ENCODE measurements at places on chromosomes 1 and 21.

DNA sequence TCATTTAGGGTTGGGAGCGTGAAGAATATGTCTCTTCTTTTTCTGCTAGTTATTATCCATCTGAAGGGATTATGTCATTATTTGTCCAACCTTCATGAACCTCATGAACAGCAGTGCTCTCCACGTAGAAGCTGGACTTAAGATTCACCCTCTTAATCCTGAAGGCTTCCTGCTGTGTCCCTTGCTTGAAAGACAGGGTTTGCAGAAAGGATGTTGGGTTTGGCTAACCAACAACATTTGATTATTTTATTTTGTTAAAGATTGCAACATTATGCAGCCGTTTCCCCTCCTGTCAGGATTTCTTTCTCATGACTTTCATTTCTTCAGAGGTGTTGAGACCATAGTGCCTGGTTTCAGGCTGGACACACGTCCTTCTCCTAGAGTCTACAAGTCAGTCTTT, 75.2 kb downstream of the NGF start:
- DNase-seq = no peak

GRCh38 chr1:25718732-25719131, 81.3 kb upstream of the SELENON start:
- no peak for DNase-seq

GRCh38 chr1:26164036-26164860, 4.5 kb downstream of the C1orf232 start:
- DNase-seq = peak; percentile 19

DNA sequence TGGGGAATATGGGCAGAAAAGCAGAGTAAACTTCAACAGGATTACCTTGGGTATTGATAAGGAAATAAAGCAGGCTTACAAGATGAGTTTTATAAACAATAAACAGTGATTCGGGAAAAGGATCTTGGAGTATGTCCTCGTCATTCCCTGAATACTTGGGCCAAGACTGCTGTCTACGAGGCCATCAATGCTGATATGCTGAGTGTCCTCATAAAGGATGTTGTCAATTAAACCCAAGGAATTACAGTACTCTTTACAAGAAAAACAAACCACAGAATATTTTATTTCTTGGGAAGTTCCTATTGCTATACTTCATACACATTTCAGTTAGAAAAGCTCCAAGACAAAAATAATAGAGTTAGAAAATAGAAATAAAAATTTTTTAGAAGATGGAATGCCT, 34.9 kb downstream of the ATP1B1 start:
- no peak for DNase-seq

DNA sequence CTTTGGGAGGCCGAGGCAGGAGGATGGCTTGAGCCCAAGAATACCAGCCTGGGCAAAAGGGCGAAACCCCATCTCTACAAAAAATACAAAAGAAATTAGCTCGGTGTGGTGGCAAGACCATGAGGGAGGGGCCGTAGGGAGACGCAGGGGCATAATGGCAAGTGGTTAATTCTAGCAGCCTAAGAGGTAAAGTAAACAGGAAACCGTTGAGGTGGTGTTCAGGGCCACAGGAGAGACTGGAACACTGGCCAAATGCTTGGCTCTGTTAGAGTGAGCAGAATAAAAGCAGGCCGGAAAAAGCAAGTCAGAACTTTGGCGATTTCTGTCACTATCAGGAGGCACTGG, 89.2 kb downstream of the RIPK4 start:
- no peak for DNase-seq

- no peak for DNase-seq
These were observed 7.8 kb downstream of the CASZ1 start for GRCh38 chr1:10788592-10789006.

GRCh38 chr1:97093741-97094140, 372.2 kb downstream of the PTBP2 start:
- no peak for DNase-seq

GRCh38 chr1:68449901-68450300, at the start of gene RPE65:
Gene RPE65, minus strand, starts transcription at chr1:68449954. Its CDS starts 49 bp downstream, at chr1:68449905.
- DNase-seq = no peak

- no peak for DNase-seq
These were observed 166.6 kb downstream of the GREM2 start for GRCh38 chr1:240445369-240445768.

GRCh38 chr21:42509244-42509643, 4.4 kb upstream of the SLC37A1 start:
- DNase-seq = no peak

DNA sequence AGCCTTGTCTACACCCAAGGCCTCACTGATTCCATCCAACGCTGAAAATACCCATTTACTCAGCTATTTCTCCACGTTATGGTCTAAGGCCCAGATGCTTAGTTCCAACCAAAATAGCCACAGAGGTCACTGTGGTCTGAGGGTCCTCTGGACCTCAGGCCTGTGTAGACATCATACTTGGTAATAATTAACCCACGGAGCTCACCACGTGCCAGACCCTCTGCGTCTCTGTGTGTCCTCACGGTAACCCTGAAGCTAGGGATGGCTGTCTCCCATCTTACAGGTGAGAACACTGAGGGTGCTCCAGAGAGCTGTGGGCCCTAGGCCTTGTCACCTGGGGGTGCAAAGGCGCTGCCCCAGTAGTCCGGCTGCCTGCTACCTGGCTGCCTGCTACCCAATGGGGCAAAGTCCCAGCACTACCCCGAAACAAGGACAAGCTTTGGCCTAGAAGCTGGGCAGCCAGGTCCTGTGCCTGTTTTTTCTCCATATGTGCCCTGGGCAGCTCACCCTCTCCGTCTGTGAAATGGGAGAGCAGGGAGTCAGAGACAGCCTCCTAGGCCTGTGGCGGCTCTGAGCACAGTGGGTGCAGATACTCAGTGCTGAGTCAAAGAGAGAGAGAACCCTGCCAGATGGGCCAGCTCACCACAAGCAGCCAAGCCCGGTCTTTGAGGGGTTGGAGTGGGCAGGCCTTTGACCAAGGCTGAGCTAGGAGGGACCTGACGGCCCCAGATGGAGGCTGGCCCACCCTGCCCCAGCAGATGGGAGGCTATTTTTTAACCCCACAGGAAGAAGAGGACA, 17.0 kb upstream of the RUNX3 start:
- no peak for DNase-seq

- peak; percentile 71 for DNase-seq
These were observed 54.7 kb downstream of the MEF2D start for GRCh38 chr1:156445789-156446263.

- DNase-seq = no peak
These were observed 88.7 kb downstream of the PLPP3 start for GRCh38 chr1:56490619-56491018.

GRCh38 chr1:246690100-246690499, 34.1 kb upstream of the SCCPDH start:
- DNase-seq = no peak

- DNase-seq = no peak
These were observed 13.9 kb downstream of the CELSR2 start for GRCh38 chr1:109263234-109263596.

GRCh38 chr1:247471445-247472016, 13.6 kb upstream of the OR2B11 start:
- DNase-seq = no peak

GRCh38 chr1:59730759-59731478, 83.8 kb upstream of the HOOK1 start:
- no peak for DNase-seq

GRCh38 chr21:46155514-46156377, at the start of gene FTCD:
Gene FTCD, minus strand, starts transcription at chr21:46155579. Its CDS starts 56 bp downstream, at chr21:46155523.
- no peak for DNase-seq

GRCh38 chr1:25009671-25010262, 79.7 kb upstream of the RUNX3 start:
- no peak for DNase-seq

DNA sequence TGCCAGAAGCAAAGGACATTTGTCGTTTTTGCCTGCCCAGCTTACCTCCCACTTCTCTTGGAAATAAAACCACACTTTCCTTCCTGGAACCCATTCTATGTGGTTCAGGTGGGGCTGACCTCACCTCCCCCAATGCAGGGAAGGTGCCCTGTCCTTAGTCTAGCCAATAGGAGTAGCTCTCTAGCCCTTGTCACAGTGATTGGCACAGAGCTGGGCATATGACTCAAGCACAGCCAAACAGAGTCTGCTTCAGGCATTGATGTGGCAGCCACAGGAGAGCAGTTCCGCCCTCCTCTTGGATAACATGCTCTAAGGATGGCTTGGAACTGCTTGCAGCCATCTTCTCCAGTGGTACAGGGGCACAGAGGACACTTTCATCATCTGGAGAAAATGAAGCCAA, 134.0 kb downstream of the LRIG2 start:
- DNase-seq = no peak

DNA sequence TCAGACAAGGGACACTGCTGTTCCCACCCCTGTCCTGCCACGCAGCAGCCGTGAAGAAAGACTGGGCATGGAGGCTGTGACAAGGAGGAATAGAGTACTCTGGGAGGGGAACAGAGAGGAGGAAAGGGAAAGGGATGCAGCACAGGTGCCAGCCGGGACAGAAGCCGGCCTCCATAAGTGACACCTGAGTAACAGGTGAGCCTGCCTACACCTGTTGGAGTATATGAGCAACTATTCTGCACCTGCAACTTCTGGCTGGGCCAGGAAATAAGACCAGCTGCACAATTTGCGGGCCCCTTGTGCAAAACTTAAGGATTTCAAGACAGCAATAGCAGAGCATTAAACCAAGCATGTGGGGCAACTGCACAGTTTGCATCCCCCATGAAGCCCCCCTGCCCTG, 72.5 kb upstream of the GOLT1A start:
- no peak for DNase-seq

DNA sequence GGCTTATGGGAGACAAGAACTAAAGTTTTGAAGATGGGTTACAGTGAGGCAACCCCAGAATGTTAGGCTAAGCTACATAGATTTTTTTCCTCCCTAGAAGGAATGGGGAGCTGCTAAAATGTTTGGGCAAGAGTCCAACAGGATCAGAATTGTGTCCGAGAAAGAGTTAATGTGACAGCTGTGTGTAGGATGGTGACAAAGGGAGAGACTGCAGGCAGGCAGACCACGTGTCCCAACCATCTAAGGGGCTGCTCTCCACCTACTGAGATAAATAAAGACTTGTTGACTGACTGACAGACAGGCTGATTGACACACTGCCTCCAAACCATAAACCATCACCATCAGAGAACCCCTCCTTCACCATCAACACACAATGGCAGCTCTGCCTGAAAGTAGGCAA, 133.7 kb upstream of the CTTNBP2NL start:
- no peak for DNase-seq

- DNase-seq = no peak
These were observed 2.3 kb upstream of the TNNT2 start for GRCh38 chr1:201379733-201380242.

DNA sequence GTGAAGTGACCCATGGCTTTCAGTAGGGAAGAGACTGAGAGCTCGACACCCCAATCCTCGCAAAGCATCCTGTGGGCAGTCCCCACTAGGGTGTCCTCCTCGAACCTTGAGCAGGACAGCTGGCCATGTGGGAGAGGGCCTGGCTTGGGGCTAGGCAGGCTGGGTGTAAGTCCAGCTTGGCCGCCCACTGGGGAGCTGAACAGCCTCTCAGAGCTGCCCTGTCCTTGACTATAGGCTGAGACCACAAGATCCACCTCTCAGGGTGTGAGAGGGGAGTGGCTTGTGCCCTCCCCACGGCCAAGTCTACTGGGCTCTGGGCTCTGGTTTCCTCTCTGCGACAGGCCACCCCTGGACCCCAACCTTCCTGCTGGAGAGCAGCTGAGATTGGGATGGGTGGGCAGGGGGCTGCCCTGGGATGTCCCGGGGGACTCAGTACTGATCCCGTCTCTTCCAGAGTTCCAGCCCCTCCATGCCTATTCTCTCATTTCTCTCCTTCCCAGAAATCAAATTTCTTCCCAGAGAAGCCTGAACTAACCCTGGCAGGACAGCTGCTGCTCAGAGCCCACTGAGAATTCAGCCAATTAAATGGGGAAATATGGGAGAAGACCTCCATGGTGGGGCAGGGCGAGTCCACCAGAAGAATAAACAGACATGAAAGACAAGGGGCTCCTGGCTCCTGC, 282.9 kb downstream of the PTPRU start:
- no peak for DNase-seq

DNA sequence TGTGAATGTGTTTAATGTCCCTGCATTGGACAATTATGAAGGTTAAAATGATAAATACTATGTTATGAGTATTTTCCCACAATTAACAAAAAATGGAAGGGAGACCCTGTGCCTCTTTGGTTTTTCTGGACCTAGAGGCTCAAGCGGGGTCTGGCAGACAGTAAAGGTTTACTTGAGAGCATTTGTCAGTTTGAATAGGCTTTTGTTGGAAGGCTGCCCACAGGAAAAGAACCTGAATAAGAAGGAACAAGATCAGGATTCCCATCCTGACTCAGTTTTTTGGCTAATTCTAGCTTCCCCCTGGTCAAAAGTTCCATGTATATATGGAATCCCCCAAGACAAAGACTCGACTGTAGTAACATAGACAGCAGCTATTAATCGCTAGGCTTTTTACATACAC, 150.9 kb upstream of the JUN start:
- no peak for DNase-seq

- no peak for DNase-seq
These were observed 62.1 kb downstream of the MATN1 start for GRCh38 chr1:30661311-30661710.

GRCh38 chr1:85203573-85204171, 2.9 kb upstream of the SYDE2 start:
- DNase-seq = no peak

GRCh38 chr1:84995484-84996334, 1.2 kb downstream of the MCOLN2 start:
- no peak for DNase-seq

DNA sequence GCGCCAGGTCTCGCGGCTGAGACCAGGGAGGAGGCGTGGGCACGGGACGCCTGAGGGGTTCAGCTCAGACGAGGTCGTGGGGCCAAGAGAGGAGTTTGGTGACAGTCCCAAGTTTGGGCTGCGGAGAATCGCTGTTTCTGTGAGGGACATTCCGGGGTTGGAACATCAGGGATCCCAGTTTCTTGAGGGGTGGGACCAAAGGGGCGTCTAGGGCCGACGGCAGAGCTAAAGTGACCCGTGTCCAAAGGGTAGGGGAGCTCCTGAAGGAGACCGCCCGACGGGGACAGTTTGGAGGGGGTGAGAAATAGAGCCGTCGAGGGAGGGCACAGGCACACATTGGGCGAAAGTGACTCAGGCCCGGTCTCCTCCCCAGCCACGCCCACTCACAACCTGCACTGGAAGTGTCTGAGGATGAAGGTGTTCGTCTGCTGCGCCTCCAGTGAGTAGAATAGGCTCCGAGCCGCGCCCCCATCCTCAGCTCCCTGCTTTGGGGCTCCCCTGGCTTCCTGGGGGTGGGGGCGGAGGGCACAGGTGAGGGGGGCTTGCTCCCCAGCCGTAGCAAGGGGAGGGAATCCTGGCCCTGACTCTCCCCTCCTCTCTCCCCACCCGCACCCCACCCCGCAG, 7.0 kb downstream of the EFNA3 start:
- DNase-seq = peak; percentile 64

- peak; percentile 17 for DNase-seq
These were observed 674 bp upstream of the ATXN7L2 start for GRCh38 chr1:109482791-109483671.

All from stimulated activated CD4-positive, alpha-beta T cell treated with anti-CD3 and anti-CD28 coated beads, TNF-alpha, amount 100 ng/mL, for 24 hours (primary cell).